Smooth muscle cell of the brain vasculature (primary cell): ENCODE measurements at places on chromosomes 3 and 15.
A peak's percentile ranks its signal among the peaks of the same experiment; 100 is the strongest.

- DNase-seq, result peak; percentile 86
Observed at GRCh38 chr15:62940755-62941361, 101.7 kb upstream of the TPM1 start.

DNA sequence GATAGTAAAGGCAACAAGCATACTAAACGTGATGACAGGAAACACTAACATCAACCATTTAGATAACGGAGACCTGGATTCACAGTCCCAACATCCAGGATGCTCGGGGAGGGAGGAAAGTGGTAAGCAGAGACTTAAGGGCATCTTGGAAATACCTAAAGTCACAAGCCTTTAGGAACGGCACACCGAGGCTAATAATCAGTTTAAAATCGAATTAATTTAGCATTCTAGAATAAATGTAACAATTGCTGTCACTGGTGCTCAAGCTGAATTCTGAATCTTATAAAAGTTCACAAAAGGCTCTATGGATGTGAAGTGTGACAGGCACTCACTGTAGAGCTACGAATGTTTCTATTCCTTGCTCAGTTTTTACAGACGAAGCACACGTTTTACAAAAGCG, 1.3 kb downstream of the CD47 start:
- DNase-seq, result no peak

GRCh38 chr3:73733746-73734145, 109.0 kb upstream of the PDZRN3 start:
- DNase-seq, result no peak

DNA sequence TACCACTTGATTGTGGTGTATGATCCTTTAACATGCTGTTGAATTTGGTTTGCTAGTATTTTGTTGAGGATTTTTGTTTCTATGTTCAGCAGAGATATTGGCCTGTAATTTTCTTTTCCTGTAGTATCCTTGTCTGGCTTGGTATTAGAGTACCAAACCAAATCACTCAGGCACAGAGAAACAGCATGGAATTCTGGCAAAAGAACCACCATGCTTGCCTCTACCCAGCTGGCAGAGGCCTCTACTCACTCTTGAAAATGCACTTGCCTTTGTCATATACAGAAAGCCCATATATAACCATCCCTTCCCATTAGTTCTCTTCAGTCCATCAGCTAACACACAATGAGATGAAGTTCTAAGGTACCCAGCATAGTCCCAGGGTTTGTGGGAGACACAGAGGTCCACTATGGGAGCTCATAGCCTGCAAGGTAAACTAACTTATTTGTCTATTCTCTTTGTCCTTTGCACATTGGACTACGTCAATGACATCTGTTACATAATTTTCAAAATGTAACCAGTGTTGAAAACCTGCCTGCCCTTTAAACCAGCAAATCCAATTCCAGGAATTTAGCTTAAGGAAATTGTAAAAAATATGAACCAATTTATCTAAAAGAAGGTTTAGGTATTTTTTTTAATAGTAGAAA, 82.1 kb upstream of the POMGNT2 start:
- DNase-seq, result no peak

DNA sequence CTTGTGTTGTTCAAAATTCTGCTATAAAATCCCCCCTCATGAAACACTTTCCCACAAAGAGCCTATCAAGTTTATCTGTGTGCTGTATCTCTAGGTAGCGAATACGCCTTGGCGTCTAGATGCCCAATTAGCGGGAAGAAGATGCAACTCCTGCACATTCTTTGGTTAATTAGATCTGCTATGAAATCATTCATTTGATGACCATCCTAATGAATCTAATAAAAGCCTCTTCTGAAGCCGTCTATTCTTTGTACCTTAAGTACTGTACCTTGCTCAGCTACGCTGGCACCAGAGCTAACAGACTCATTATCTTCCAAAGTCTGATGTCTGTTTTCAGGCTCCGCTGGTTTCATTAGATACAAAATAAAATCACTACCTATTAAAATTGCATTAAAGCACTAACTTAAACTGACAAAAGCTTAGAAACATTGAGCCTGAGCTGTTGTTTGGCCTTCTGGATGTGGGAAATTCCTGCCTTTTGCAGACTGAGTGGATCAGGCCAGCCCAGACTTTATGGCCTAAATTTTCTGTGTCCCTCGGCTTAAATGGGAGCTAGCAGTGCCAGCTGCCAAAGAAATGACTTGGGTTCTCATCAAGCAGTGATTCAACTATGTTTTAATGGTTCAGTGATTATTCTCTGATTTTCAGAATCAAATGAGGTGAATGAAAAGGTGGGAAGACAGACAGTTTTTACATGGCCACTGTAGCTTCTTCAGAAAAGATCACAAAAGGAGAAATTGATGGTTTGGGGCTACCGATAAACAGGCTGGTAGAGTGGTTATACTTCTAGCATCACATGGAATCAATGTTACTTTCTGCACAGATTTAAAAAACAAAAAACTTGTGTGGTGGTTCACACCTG, 28.4 kb upstream of the CHST2 start:
- DNase-seq, result no peak

- DNase-seq, result no peak
Observed at GRCh38 chr15:92184679-92185230, 208.9 kb upstream of the ST8SIA2 start.

DNA sequence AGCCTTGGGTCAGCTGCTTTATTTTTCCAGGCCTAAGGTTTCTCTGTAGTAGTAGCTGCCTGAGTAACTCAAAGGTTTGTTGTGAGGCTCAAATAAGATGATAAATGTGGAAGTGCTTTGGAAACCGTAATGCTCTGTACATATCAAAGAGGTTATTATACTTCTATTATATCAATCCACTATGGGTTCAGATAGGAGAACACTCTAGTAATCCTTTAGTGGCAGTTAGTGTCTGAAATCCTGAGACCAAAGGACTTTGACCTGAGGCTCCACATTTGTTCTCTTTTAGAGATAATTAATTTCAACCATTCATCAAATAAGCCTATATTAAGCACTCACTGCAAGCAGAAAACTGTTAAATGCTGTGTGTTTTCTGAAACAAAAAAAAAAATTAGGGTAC, 128.6 kb upstream of the BCL6 start:
- DNase-seq, result no peak

DNA sequence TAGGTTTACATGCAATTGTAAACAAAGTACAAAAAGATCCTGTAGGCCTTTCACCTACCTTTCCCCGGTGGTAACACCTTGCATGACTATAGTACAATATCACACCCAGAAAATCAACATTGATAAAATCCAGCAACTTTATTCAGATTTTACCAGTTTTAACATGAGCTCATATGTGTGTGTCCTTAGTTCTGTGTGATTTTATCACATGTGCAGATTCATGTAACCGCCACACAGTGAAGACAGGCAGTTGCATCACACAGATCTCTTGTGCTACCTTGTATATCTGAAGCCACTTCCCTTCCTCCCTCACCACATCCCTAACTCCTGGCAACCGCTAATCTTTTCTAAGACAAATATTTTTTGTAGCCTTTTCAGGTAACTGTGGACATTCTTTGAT, 183.5 kb upstream of the C2CD4B start:
- DNase-seq, result no peak

DNA sequence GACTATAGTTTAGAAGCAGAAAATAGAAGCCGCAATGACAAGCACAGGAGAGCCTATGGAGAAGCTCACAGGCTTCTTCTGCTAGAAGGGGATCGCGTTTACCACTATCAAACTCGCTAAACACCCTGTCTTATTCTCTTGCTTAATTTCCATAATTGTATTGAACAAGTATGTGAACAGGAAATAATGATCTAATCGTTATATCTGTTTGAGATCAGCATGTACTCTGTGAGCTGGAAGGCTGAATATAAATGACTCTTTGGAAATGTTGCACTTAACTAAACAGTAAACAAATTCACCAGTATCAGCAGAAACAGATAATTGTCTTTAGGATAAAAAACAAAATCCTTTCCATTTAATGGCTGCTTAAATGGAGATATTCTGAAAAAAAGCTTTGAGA, 15.0 kb downstream of the NEK10 start:
- DNase-seq, result no peak

DNA sequence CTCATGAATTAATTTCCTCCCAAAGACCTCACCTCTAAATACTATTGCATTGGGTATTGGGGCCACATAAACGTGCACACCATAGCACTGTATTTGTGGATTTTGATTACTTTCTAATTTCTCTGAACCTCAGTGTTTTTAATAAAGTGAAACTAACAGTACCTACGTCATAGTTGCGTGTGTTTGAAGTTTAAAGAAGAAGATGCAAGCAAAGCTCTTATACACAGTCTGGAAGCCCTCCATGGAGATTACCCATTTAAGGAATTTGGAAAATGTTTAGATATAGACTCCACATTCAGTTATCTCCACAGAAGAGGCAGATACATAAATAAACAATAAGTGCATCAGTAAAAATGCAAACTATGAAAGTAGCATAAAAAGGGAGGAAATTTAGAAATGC, 581.1 kb upstream of the GBE1 start:
- no peak for DNase-seq

- DNase-seq, result no peak
Observed at GRCh38 chr3:129282727-129283327, 4.2 kb downstream of the HMCES start.

DNA sequence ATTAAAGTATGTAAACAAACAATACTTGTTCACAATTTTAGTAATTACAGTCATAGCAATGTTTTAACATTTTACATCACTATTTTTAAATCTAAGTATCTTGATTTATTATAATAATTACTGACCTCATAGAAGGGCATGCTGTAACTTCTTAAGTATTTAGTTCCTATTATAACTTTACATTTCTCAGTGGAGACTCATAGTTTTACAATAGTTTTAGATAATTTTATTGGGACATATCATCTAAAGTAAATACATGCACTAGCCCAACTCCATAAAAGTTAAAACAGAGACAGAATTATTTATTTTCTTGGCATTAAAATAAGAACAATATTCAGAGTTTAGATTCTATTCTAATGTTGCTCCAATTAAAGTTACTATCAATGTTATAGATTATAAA, 466.5 kb upstream of the BCHE start:
- DNase-seq, result no peak

DNA sequence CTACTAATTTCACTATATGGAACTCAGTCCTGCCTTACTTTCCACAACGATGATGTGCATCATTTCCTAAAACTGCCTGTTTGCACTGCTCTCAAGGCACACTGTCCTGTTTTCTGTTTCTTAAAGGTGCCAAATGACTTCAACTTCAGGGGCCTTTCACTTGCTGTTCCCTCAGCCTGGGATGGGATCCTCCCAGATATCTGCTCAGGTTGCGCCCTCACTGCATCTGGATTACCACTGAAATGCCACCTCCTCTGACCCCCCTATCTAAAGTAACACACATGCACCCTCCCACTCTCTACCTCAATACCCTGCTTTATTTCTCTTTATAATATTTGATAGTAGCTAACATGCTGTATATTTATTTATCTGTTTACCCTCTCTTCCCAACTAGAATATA, 123.8 kb upstream of the CMC1 start:
- no peak for DNase-seq

DNA sequence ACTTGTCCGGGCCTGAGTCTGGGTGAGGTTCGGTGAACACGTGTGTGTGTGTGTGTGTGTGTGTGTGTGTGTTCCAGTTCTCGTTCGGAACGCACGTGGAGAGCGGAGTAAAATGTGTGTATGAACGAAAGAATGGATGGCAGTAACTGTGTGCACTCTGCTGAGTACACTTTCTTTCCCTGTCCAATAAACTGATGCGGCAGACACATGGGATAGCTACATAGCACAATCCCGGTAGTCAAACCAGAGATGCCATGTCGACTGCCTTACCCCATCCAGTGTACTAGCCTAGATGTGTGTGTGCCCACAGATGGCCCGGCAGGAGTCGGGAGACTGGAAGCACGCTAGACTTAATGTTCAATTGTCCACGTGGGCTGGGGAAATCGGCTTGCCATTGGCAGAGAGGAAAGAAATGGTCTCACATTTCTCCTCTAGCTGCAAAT, 507 bp upstream of the GOLIM4 start:
- peak; percentile 75 for DNase-seq

DNA sequence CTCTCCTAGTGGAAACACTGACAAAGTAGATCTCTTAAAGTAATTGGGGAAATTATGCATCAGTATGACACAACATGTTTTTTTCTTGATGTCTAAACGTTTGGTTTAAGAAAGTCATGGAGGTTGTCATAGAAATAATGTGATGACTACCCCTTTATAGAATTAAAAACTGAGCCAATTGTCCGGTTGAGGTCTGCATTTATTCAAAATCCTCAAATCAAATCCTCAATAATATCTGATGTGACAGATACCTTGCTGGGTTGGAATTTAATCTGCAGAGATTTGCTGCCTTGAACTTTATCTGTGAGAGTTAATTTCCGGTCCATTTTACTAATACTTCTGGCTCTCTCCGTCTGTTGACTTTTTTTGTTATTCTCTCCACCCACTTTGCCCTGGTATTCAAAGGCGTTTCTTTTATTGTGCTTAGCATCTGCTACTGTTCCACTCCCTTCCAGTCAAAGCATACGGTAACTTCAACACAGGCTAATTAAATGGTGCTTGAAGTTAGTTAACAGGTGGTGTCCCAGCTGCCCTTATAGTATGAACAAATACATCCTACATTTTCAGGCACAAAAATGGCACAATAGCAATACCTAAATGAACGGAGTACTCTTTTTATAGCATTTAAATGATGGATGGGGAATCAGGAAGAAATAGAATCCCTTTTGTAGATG, 628.3 kb downstream of the ROBO1 start:
- DNase-seq, result no peak

DNA sequence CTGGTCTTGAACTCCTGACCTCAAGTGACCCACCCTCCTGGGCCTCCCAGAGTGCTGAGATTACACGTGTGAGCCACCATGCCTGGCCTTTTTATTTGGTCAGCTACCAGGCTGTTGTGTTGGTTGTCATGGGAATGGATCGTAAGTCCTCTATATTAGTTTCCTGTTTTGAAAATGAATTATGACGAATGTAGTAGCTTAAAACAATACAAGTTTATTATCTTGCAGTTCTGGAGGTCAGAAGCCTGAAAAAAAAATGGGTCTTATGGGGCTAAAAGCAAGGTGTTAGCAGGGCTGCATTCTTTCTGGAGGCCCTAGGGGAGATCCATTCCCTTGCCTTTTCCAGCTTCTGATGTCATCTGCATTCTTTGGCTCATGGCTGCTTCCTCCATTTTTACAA, 25.1 kb upstream of the HERC1 start:
- DNase-seq, result no peak

GRCh38 chr15:83943849-83944404, 290.0 kb downstream of the ADAMTSL3 start:
- no peak for DNase-seq

DNA sequence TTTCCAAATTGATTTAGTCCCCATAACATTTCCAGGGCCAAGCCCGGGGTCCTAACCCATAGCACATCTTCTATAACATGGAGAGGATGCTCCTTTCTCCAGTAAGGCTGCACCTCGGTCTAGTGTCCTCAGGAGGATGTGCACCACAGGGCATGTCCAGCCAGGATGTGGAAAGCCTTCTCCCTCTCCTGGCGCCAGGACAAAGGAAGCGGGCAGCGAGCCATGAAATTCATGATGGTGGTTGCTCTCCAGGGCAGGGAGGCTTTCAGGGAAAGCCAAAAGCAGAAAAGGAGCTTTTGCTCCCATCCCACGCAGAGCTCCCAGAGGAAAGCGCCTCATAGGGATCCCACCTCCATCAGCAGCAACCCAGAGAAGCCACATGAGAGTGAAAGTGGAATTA, 220.0 kb downstream of the ADAMTSL3 start:
- DNase-seq, result no peak
